ENCODE measurements at places on chromosomes 6 and 20. TPM values are rescaled to one million over a fixed set of nuclear protein-coding genes. Genes with fewer than 3 reads are reported as not detected.

Gene RAD21L1
- not detected for total RNA-seq

Gene CENPB
- total RNA-seq, result 80.2 TPM

Gene REM1
- not detected for total RNA-seq

Gene FAM209B
- total RNA-seq, result 1.2 TPM

Gene MCM9
- total RNA-seq, result 24.4 TPM

DNA sequence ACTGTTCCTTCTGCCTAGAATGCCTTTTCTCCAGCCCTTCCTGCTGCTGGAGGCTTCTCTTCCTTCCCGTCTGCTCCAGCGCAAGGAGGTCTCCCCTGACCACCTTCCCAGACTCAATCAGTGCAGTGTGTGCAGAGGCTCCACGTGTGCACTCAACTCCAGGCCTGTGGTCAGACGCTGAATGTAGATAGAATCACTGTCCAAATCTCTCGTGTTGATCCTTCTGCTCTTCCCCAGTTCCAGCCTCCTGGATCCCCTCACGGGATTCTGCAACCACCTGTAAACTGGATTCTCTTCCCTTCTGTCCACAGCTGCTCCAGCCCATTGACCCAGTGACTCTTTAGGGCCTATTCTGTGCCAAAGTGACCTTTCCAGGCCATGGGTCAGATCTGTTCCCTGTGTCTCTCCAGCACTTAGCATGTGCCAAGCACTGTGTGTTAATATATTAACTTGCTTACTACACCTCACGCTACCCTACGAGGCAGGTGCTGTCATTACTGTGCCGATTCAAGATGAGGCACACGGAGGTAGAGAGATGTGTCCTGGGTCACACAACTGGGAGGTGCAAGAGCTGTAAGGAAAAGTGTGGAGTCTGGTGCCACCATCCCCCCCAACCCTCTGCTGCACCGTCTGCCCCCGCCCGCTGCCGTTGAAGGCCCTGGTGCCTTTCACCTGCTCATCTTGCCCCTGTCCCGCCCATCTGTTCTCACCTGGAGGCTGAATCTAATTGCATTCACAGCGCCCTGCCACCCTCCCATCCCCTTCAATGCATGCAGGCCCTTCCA is 112.2 kb downstream of the SULF2 start:
- no peak for DNase-seq

- no peak for DNase-seq
Measured at GRCh38 chr6:164069350-164069990, 655.0 kb downstream of the QKI start.

DNA sequence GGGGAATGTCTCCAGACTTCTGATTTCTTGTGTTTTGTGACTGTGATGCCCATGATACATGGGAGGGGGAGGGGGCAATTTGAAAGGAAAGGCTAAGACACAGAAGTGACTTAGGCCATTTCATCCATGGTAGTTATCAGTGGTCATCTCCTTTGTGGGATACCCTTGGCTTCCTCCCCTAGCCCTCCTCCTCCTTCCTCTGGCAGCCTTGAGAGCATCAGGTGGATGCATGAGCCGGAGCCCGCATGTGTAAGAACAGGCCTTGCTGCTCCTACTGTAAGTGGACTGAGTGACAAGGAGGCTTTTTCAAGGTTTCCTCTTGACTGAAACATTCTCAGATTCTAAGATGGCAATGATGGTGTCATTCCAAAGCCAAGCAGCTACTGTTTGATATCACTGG is 874 bp downstream of the CD83 start:
- no peak for DNase-seq

DNA sequence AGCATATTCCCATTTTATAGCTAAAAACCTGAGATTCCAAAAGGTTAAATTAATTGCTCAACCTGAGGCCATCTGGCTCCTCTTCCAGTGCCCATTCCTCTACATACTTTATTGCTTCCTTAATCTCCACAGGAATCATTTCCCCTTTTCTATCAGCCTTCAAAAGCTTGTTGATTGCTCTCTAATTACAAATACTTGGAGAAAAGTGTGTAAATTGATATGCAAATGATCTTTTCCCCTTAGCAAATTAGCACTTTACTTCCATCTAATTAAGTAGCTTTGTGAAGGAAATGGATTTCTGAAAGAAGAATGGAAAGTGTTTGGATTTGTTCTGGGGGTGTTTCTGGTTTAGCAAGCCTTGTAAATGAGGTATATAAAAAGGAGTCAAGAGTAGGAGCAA is 323.3 kb downstream of the GRIK2 start:
- DNase-seq, result no peak

DNA sequence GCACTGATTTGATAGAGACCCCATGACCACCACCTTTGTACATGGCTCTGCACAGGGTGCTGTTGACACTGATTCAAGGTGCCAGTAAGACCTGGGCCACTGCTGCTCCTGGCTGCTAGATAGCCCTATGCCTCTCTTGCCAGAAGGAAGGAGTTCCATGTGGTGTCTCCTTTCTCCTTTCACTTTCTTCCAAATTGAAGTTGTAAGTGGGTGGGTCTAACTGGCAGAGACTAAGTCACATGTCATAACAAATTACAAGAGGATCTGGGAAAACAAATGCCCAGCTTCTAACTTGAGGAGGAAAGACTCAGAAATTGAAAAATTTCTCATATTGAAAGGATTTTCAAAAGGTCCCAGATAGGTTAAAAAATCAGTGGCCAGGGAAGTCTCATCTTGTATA is 116.8 kb downstream of the TFAP2B start:
- DNase-seq, result no peak

- no peak for DNase-seq
Measured at GRCh38 chr6:20427856-20428255, 26.2 kb downstream of the E2F3 start.

DNA sequence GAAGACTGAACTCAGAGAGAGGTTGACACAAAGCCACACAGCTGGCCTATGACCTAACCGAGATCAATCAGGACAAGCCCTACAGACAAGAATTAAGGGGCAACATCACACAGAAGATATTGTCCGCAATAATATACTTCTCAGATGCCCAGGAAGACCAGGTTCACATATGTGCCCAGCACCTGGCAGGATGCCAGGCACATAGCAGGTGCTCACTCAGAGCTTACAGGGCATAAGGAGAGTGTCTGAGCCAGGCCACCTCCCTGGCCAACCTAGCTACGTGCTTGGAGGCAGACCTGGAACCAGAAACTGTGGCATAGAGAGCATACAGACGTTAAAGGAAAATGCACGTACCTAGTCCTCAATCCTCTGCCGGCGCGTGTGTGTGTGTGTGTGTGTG is 87.0 kb upstream of the LRFN2 start:
- no peak for DNase-seq

DNA sequence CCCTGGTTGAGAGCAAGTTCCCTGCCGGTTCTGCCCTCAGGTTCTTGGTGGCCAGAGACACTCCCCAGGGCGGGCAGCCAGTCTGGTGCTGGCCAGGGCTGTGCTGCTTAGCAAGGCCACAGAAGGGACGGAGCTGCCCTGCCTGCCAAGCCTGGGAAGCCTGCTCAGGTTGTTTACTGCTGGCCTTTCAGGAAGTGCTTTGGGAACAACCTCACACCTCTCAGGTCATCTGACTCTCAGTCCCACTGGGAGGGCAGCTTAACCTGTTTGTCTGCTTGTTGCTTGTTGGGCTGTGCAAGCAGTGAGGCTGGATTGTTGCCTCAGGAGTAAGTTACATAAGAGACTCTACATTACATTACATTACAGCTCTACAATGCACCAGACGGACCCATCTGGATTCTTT is 75.8 kb upstream of the AFDN start:
- no peak for DNase-seq

DNA sequence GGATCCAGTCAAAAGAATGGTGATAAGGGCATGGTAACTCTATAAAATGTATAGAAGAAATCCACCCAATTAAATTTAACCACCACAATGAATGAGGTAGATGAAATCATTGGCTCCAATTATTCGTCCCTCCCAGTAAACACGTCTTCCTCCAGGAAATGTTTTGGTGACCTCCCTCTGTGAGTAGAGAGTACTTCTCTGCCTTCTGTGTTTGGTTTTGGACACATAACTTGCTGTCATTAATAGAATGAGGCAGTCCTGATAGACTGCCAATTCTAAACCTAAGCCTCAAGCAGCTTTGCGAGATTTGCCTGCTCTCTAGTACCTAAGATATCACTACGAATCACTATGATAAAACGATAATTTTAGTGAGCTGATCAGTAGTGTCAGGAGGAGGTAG is 632.8 kb downstream of the HDGFL1 start:
- no peak for DNase-seq

Data from activated T-helper 1 cell treated with anti-CD3 and anti-CD28 coated beads, Interleukin-12 subunit alpha, Interleukin-12 subunit beta, Interleukin-2, Interleukin-4 antibody, amounts not matched to agents 30 ng/mL and 10 ng/mL and 1 ng/mL, durations not matched to agents 14 hours and 24 hours and 36 hours (primary cell).